A673 (cell line): ENCODE measurements at places on chromosomes 1 and 21. TPM values are rescaled to one million over a fixed set of nuclear protein-coding genes. Genes with fewer than 3 reads are reported as not detected.

RNU1-1 gene
- 1,866 and 1,908 TPM in 2 replicates for total RNA-seq

SLC35F3 gene
- total RNA-seq = 20.5 and 22.7 TPM in 2 replicates

CAPN9 gene
- total RNA-seq = not detected in 2 replicates

MATN1 gene
- not detected in 2 replicates for total RNA-seq

JAM2 gene
- 1.7 and 5.2 TPM in 2 replicates for total RNA-seq

KCNN3 gene
- 0.73 and 1.5 TPM in 2 replicates for total RNA-seq

SEMA6C gene
- 4.7 and 8.9 TPM in 2 replicates for total RNA-seq

ATP5PF gene
- total RNA-seq = 173 and 185 TPM in 2 replicates

OPTC gene
- not detected in 2 replicates for total RNA-seq

USH2A gene
- total RNA-seq = not detected in 2 replicates

PRKCZ gene
- 1.9 and 3.2 TPM in 2 replicates for total RNA-seq

CORT gene
- 1.4 and 2.0 TPM in 2 replicates for total RNA-seq

MOV10 gene
- 87.1 and 114 TPM in 2 replicates for total RNA-seq

C8A gene
- not detected in 2 replicates for total RNA-seq

GOLT1A gene
- not detected in 2 replicates for total RNA-seq

FAM163A gene
- not detected in 2 replicates for total RNA-seq

RC3H1 gene
- 27.2 and 28.0 TPM in 2 replicates for total RNA-seq

MARK1 gene
- 5.1 and 6.9 TPM in 2 replicates for total RNA-seq

PDZK1 gene
- 0.39 and 0.52 TPM in 2 replicates for total RNA-seq

NPPB gene
- total RNA-seq = not detected in 2 replicates

SLC30A2 gene
- total RNA-seq = not detected in 2 replicates

CD84 gene
- not detected in 2 replicates for total RNA-seq

LDLRAD1 gene
- not detected in 2 replicates for total RNA-seq

POU3F1 gene
- total RNA-seq = 83.3 and 92.9 TPM in 2 replicates

SPRR4 gene
- total RNA-seq = not detected in 2 replicates

SLFNL1 gene
- 0.37 and 0.39 TPM in 2 replicates for total RNA-seq

SDHB gene
- total RNA-seq = 207 and 208 TPM in 2 replicates

OR10Z1 gene
- total RNA-seq = not detected in 2 replicates

HSPG2 gene
- 10.4 and 19.8 TPM in 2 replicates for total RNA-seq

VPS72 gene
- total RNA-seq = 113 and 114 TPM in 2 replicates

GNAT2 gene
- total RNA-seq = not detected in 2 replicates

GUCA2A gene
- not detected in 2 replicates for total RNA-seq

RGSL1 gene
- total RNA-seq = not detected in 2 replicates

B3GALT5 gene
- 0.32 and 0.33 TPM in 2 replicates for total RNA-seq

CD5L gene
- total RNA-seq = not detected in 2 replicates

MNDA gene
- not detected in 2 replicates for total RNA-seq

RNU1-3 gene
- 1,866 and 1,908 TPM in 2 replicates for total RNA-seq

OTUD7B gene
- 19.0 and 20.9 TPM in 2 replicates for total RNA-seq

UBQLN4 gene
- total RNA-seq = 66.6 and 75.2 TPM in 2 replicates

MFAP2 gene
- total RNA-seq = 27.2 and 44.7 TPM in 2 replicates

LRRC38 gene
- not detected in 2 replicates for total RNA-seq

VSIG8 gene
- not detected in 2 replicates for total RNA-seq

C1orf56 gene
- 2.9 and 3.9 TPM in 2 replicates for total RNA-seq

OR2AK2 gene
- total RNA-seq = not detected in 2 replicates

INAVA gene
- total RNA-seq = 0.33 and 0.45 TPM in 2 replicates

CASZ1 gene
- 1.6 and 1.9 TPM in 2 replicates for total RNA-seq

CRYAA gene
- total RNA-seq = not detected in 2 replicates

FCRL2 gene
- total RNA-seq = not detected in 2 replicates

OR2T2 gene
- total RNA-seq = not detected in 2 replicates

HUNK gene
- 1.9 and 2.1 TPM in 2 replicates for total RNA-seq

RABGGTB gene
- total RNA-seq = 140 and 171 TPM in 2 replicates

LCE1A gene
- not detected in 2 replicates for total RNA-seq

VANGL2 gene
- total RNA-seq = 20.9 and 22.7 TPM in 2 replicates

OPRD1 gene
- 0.79 and 0.97 TPM in 2 replicates for total RNA-seq

ZNF593OS gene
- total RNA-seq = not detected in 2 replicates

SMIM1 gene
- 0.81 and 1.5 TPM in 2 replicates for total RNA-seq
